ENCODE measurements at places on chromosomes 16 and 17. TPM values are rescaled to one million over a fixed set of nuclear protein-coding genes. Genes with fewer than 3 reads are reported as not detected.

Gene ZNF688
- 8.8 TPM for total RNA-seq

Gene ZG16
- not detected for total RNA-seq

Gene CPHXL2
- total RNA-seq: not detected

Gene FOXC2
- 12.2 TPM for total RNA-seq

Gene TAOK2
- 35.7 TPM for total RNA-seq

Gene ANKFN1
- total RNA-seq: 1.7 TPM

DNA sequence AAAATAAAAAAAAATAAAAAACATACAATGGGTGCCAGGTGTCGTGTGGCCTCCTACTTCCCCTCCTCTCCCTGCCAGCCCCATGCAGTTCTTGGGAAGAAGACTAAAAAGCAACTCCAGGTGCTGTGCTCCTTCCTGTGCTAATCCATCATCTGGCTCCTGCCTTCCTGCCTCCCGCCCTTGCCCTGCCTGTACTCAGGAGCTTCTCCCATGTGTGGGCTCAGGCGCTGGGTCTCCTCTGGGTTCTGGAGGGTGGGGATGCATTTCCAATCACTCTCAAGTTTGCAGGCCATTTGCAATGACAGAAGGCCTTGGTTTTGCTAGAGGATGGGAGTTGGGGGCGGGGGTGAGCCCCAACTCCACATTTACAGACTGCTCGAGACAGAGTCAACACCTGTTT, 122.9 kb downstream of the SDK2 start:
- DNase-seq: no peak

- DNase-seq: no peak
These were observed 38.9 kb downstream of the MRTFB start for GRCh38 chr16:14109782-14110727.

DNA sequence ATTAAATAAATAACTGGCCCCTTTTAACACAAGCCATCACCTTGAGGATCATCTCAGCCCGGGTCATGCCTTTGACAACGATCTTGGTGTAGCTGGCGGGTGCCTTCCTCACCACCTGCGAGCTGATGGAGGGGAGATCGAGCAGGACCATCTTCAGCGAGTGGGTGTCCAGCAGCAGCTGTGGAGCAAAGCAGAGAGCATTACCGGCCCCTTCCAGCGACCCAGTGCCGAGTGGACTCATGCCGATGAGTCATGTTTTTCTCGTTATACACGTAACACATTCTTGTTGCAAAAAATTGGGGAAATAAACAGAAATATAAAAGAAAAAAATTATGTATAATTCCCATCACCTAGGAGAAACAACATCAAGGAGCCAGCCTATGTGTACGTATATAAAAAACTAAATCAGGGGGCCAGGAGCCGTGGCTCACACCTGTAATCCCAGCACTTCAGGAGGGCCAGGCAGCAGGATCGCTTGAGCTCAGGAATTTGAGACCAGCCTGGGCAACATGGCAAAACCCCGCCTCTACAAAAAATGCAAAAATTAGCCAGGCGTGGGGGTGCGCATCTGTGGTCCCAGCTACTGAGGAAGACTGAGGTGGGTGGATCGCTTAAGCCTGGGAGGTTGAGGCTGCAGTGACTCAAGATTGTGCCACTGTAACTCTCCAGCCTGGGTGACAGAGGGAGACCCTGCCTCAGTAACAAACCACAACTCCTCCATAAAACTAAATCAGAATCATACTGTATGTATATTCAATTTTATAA, 169.1 kb upstream of the RPH3AL start:
- peak; percentile 67 for DNase-seq

DNA sequence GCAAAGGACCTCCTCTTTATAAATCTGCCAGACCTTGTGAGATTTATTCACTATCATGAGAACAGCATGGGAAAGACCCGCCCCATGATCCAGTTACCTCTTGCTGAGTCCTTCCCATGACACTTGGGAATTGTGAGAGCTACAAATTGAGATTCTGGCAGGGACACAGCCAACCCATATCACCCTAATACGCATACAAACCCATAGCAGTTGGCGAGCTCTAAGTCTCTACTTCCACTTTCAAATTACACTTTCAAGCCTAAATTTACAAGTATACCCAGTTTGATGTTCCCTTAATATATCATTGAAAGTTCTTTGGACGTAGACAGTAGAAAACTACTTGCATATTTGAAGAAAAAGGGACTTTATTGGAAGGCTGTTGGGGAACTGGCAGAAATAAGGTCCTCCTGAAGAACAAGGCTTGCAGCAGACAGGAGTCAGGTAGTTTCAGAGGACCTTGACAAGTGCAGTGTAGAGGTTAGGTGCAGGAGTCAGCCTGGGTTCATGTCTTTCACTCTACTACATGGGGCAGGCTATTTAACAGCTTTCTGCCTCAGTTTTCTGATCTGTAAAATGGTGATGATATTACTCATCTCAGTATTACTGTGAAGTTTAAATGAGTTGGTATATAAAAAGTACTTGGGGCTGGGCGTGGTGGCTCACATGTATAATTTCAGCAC, 107.9 kb upstream of the EEF2KMT start:
- DNase-seq: no peak

DNA sequence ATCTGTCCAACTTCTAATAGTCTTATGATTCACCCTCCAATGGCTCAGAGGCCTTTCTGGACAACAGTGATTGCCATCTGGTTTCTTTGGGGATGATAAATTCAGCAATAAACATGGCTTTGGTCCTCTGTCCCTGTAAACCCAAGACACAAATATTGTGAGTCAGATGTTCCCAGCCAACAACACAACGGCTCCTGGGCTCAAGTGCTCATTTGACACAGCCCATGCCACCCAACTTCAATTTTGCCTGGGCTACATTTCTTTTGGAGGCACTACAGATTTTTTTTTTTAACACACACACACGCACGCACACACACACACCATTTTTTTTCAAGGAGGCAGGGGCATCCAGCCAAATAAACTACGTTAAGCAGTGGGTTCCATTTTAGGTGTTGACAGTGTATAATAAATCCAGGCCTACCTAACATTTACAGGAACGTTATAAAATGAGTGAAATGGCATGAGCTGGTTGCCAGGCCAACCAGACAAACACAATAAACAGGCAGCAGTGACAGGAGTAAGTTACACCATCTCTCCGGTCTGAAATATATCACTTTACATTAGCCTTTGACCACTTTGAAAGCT, 939.9 kb upstream of the SOX9 start:
- DNase-seq: no peak

- DNase-seq: no peak
These were observed 34.8 kb downstream of the C17orf67 start for GRCh38 chr17:56798916-56799315.

GRCh38 chr17:45222289-45222995, 757 bp downstream of the FMNL1 start:
- DNase-seq: no peak

GRCh38 chr16:71515026-71515425, 11.2 kb upstream of the CHST4 start:
- no peak for DNase-seq

DNA sequence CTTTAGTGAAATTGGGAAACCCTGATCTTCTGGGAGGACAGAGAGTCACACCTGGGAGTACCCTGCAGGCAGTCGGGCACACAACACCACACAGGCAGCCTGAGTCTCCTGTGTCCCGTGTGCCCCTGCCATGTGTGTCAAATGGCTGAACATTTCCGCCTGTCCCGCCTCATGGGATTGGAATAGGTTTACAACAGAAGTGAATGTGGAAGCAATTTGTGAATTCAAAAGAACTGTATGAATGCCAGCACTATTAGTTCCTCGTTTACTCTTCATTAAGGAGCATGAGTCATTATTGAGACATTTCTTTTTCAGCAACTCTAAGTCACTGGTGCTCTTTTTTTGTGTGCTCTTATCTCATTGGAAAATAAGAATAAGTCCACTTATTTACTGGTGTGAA, 226.5 kb downstream of the PMP22 start:
- DNase-seq: no peak

GRCh38 chr17:57102122-57102521, 17.1 kb downstream of the AKAP1 start:
- DNase-seq: peak; percentile 4

- DNase-seq: no peak
These were observed 4.6 kb downstream of the SMCR8 start for GRCh38 chr17:18319604-18320256.

DNA sequence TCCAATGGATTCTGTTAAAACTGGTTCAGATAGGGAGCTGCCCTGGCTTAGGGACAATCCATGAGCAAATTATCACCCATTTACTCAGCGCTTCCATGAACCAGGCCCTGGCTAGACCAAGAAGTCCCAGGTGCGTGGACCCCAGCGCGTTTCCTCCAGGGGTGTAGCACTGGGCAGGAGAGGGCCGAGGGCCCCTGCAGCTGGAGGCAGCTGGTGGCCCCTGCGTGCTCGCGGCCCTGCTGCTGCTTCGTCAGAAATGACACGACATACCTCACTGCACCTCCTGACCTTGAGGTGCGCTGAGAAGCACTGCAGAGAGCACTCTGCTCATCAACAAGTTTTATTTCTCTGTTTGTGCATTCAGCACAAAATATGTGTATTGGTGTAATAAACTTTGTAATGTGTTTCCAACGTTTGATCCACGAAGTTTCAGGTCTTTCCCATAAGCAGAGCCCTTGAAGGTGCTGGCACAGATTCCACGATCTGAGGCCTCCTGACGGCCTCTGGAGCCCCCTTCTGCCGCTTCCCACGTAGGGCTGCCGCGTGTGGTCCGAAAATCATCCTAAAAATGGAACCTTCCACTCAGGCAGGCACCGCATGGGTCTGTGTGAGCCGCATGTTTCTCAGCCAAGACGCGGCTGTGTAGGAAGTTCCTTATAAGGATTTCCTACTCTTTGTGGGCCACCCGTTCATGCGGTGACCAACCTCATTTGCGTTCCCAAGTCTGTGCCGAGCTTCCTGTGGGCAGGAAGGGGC, 50.8 kb upstream of the ZCCHC14 start:
- no peak for DNase-seq

- no peak for DNase-seq
These were observed 37.2 kb downstream of the ABR start for GRCh38 chr17:1142561-1142971.

- no peak for DNase-seq
These were observed 5.4 kb downstream of the TPSD1 start for GRCh38 chr16:1261131-1261892.

DNA sequence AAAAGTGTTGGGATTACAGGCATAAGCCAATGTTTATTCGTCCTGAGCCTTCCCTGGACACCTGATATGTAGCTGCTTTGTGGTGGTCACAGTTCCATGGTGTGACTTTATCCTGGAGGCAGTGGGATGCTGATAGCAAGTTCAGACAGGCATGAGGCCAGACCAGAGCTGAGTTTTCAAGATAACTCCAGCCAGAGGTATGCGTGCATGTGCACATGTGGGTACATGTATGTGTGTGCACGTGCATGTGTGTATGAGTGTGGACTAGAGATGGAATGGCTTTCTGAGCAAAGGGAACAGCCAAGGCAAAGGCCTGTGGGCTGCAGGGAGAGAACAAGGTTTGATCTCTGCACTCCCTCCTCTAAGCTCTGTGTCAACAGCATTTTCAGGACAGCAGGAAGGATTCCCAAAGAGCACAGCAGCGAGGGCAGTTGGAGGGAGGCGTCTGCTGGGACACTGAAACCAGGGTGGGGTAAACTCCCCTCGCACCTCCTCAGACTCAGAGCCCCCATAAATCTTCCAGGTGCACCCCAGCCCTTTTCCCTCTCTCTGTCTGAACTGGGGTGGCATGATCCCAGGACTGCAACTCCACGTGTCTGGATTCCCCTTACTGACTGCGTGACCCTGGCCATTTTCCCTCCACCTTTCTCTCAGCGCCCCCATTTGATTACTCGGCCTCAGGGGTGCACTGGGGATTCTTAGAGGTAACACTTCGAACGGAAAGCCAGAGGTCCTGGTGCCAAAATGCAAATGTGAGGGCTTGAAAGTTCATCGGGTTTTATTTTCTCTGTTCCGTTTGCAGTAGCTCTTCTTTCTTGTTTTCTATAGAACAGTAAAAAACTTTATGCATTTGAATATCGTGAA, 15.3 kb downstream of the NLRC5 start:
- DNase-seq: peak; percentile 17

DNA sequence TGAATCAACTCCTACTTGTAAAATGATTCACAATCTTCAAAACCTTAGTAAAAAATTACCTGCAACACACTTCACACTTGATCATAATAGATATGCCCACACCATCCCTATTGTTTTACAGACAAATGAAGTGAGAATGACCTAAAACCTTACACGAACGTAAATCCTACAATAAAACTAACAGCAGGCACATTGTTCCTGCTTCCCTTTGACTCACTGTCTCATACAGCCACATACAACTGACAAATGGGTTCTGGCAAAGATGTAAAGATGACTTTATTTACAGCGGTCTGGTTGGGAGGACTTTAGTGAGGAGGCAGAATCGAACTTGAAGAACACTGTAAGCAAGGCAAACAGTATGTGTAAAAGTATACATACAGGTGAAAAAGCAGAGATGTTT, 188.7 kb downstream of the MYO1D start:
- DNase-seq: no peak

- no peak for DNase-seq
These were observed 167.1 kb downstream of the CCDC182 start for GRCh38 chr17:57577751-57578607.

GRCh38 chr16:86424985-86425384, 85.3 kb upstream of the FOXF1 start:
- no peak for DNase-seq

DNA sequence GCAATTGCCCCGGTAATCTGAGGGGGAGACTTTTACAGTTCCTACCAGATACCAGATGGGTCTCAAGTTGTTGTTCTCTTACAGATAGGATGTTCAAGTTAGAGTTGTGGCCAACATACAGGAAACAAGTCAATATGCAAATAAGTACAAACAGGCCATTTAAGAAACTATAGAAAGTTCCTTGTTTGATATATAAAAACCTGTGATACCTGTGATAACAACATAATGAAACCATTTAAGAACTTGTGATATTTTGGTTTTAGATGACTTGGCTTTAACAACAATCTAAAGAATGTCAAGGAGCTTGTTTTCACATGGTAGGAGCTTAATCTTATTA, 16.8 kb downstream of the CDR2 start:
- DNase-seq: no peak

DNA sequence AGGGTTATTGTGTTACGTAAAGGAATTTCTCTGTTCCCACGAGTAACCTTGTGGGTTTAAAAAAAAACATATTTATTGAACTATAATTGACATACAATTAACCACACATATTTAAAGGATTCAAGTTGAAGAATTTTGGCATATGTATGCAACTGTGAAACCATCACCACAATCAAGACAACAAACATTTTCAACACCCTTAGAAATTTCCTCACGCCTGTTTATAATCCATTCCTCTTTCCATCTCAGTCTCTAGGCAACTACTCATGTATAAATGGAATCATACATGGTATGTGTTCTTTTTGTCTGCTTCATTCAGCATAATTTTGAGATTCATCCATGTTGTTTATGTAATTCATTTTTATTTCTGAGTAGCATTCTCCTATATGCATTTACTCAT, 104.0 kb downstream of the MRTFB start:
- no peak for DNase-seq

GRCh38 chr16:70573451-70574121, 50.0 kb downstream of the SF3B3 start:
- no peak for DNase-seq
